ENCODE measurements at places on chromosomes 1 and 21. TPM values are rescaled to one million over a fixed set of nuclear protein-coding genes. Genes with fewer than 3 reads are reported as not detected.

IL19 gene
- total RNA-seq, result not detected

CASQ1 gene
- total RNA-seq, result not detected

DCST1 gene
- total RNA-seq, result not detected

TSPAN2 gene
- total RNA-seq, result not detected

OR10T2 gene
- total RNA-seq, result not detected

CFHR4 gene
- not detected for total RNA-seq

MCOLN2 gene
- total RNA-seq, result 3.5 TPM

Data from smooth muscle cell of trachea (primary cell).